Cortex of kidney (tissue), 1 donor: ENCODE measurements at places on chromosomes 5 and 9.

- no peak for DNase-seq
Measured at GRCh38 chr9:129697656-129698253, 32.3 kb downstream of the PRRX2 start.

GRCh38 chr5:76601470-76601869 lies 21.7 kb downstream of the F2RL2 start:
- no peak for DNase-seq

DNA sequence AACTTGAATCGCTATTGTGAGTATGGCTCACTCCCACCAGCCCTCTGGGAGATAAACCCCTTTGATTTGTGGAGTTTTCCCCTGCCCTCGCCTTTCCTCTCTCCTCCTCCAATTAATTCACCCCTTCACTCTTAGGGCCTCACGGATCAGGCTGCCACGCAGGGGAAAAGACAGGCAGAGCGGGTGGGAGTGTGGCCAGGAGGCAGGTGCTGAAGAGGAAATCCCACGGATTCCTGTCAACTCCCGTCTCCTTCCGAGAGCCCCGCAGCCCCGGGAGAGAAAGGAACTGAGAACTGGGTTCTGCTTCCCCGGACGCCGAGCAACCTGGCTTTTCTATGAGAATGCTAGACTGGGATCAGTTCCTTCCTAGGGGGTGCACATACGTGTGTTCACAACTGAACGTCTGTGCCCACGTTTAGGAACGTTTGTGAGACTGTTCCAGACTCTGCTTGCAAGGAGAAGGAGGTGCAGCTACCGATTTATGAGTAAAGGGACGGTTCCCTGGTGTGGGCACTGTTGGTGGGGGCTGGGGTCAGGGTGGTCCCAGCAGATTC lies 314.5 kb upstream of the TLE4 start:
- no peak for DNase-seq

- no peak for DNase-seq
Measured at GRCh38 chr5:80324912-80325311, 5.1 kb downstream of the SPZ1 start.

- no peak for DNase-seq
Measured at GRCh38 chr5:55303238-55303690, 4.2 kb downstream of the DHX29 start.

DNA sequence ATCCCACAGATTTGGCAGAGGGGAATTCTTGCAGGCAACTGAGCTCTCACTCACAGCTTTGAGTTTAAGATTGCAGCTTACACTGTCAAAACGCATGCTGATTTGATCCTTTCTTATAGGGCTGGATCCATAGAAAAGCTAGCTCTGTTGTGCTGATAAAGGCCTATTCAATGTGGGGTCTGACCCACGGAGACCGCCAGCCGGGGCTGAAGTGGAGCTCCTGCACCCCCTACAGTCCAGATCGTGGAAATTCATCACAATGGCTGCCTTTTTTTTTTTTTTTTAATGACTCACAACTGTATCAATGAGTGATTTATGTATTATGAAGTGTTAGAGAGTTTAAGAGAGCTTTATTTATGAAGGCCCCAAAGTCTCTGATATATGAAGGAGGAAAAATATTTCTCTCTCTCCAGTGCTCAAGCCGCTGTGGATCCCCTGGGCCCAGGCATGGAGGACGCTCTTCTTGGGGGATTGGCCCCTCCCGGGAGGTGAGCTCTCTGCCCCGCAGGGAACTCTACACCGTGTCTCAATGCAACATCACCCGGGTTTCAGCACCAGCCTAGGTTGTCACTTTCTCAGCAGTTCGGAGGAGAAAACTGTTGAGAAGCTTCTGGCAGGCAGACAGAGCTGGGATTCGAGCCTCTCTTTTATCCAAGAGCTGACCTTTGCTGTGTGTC lies 700.2 kb downstream of the IRX1 start:
- no peak for DNase-seq
